ENCODE measurements at places on chromosomes 6 and 20.
A peak's percentile ranks its signal among the peaks of the same experiment; 100 is the strongest.

DNA sequence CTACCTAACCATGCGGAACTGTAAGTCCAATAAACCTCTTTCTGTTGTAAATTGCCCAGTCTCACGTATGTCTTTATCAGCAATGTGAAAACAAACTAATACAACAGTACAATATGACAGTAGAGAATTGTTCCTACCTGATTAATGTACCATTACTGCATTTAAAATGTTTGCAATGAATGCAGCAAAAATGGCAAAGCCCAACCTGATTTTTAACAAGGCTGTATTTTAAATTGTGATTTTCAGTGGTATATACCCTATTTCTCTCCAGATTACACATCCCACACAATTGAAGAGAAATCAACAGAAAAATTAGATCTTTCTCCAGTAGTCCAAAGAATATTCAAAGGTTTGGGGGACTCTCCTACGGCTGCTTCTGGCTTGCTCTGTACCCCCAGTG is 3.3 kb upstream of the PCSK2 start:
- DNase-seq, result no peak

GRCh38 chr6:27838945-27839625 is 73.1 kb downstream of the OR2B2 start:
- DNase-seq, result peak; percentile 12

- DNase-seq, result no peak
Observed at GRCh38 chr20:4798010-4798409, 76.3 kb downstream of the PRND start.

DNA sequence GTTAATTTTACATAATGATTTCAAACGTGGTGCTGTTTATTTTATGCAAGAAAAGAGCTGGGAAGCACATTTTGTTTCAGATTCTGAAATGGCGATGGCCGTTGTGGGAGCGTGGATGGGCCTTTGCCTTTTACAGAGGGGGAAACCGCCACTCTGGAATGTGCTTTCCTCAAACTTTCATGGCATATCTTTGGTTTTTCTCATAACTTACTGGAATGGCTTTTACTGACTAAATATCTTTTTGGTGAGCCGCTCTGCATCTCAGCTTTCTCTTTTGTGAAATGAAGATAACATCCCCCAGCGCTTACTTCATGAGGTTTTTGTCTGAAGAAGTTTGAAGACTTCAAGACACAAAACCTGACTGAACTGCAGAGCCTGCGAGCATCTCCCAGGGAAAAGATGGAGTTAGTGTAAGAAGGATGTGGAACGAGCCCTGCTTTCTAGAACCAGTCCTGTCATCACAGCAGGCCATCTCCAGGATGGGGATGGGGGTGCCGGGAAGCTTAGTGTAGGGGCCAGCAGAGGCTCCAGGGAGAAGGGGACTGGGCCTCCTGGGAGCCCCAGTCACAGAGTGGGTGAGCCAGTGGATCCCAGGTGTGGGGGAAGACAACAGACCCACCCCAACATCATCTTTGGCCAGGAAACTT is 61.8 kb upstream of the TIAM2 start:
- no peak for DNase-seq

- no peak for DNase-seq
Observed at GRCh38 chr6:129755787-129756186, 45.8 kb upstream of the ARHGAP18 start.

Measured in stimulated activated CD8-positive, alpha-beta memory T cell treated with anti-CD3 and anti-CD28 coated beads, Interleukin-4, amount 100 ng/mL, for 1 hour (primary cell).